ENCODE measurements at places on chromosomes 5 and 9.

GRCh38 chr9:107624234-107624948, 134.8 kb upstream of the KLF4 start:
- no peak for DNase-seq

GRCh38 chr9:137892424-137893191, 15.0 kb downstream of the CACNA1B start:
- no peak for DNase-seq

GRCh38 chr9:3386753-3387152, 139.0 kb downstream of the RFX3 start:
- no peak for DNase-seq

- no peak for DNase-seq
These were observed 31.1 kb downstream of the UHRF2 start for GRCh38 chr9:6444128-6444527.

GRCh38 chr5:133287500-133287899, 235.7 kb downstream of the HSPA4 start:
- peak; percentile 9 for DNase-seq

DNA sequence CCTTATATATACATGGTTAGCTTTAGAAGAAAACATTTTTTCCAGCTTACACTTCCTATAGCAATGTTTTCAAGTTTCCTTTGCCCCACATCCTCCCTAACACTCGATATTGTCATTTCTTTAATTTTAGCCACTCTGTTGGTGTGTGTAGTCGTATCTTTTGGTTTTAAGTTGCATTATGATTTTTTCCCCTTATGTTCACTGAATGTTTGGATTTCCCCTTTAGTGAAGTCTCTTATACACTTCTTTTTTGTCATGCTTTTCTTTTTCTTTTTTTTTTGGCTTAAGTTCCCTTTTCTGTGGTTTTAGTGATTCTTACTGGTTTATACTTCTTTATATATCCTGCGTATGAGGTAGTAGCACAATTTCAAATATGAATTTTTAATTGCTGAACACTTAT, 58.8 kb downstream of the KDM4C start:
- DNase-seq, result no peak

DNA sequence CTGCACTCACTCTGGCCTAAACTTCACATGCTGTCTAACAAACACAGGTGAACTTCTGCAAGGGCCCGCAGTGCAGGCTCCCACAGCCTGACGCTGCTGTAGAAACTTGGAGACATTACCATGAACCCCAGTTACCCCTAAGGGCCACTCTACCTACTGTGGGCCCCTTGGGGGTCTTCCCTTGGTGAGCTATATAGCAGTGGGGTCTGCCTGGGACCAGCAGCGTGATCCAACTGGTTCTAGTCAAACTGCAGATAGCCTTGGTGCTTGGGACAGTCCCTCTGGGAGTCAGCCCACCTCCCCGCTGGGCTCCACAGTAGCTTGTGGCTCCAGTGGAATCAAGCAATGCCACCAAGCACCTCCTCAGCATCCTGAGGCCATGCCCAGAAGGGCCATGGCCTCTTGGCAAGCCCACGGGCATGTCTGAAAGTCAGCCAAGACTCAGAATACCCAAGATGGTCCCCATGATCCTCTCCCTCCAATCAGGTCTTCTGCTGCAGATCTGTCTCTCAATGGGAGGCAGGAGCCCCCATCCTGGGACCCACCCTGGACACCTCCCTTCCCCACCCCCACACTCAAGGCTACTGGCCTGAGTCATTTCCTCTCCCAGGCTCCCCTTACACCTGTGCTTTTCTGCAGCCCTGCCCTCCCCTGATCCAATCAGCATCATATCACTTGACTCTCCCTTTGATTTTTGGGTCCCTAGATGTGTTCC, 230.0 kb upstream of the IRX1 start:
- no peak for DNase-seq

- DNase-seq, result no peak
These were observed 18.5 kb upstream of the SLC12A7 start for GRCh38 chr5:1130218-1130946.

DNA sequence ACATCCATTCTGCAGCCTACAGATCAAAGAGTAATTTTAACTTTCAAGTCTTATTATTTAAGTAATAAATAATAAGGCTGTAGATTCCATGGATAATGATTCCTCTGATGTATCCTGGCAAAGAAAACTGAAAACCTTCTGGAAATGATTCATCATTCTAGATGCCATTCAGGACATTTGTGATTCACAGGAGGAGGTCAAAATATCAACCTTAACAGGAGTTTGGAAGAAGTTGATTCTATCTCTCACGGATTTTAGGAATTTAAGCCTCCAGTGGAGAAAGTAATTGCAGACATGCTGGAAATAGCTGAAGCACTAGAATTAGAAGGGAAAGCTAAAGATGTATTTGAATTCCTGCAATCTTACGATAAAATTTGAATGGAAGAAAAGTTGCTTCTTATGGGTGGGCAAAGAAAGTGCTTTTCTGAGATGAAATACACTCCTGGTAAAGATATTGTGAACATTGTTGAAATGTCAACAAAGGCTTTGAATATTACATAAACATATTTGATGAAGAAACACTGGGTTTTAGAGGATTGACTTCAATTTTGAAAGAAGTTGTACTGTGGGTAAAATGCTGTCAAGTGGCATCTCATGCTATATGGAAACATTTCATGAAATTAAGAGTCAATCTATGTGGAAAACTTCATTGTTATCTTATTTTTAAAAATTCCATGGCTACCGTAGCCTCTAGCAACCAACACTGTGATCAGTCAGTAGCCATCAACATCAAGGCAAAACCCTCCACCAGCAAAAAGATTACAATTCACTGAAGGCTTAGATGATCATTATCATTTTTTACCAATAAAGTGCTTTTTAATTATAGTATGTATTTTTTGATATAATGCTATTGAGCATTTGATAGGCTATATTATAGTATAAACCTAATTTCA, 1141.0 kb downstream of the CDH12 start:
- DNase-seq, result no peak

- no peak for DNase-seq
These were observed 27.7 kb downstream of the NSG2 start for GRCh38 chr5:174073122-174073660.

DNA sequence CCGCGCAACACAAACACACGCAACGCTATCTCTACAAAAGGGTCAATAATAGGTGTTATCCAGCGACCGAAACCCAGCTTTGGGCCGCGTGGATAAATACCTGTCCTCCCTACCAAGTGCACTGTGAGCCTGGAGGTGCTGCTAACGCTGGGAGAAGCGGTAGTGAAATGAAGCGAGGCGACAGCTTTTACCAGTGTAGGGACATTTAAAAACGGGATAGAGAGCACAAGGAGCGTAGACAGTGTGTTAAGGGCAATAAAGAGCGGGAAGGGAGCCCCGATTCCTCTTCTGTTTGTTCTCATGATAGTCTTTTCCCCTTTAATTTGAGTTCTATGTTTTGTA, 421 bp upstream of the DEPDC1B start:
- no peak for DNase-seq

DNA sequence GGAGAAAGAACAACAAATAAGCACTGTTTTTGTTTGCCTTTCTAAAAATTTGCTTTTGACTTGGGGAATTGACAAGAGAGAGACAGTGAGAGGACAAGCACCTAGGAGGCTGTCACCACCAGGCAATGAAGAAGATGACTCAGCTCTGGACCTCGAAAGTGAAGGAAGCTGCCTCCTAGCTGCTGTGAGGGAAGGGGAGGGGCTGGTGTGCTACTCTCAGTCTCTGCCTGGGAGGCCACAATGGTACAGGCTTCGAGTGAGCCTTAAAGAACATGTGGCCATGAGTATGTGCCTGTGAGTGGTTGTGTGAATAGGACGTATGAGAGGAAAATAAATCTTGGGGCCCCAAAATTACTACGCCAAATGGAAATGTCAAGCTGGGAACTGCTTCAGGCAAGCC, 7.1 kb upstream of the PLK2 start:
- DNase-seq, result no peak

DNA sequence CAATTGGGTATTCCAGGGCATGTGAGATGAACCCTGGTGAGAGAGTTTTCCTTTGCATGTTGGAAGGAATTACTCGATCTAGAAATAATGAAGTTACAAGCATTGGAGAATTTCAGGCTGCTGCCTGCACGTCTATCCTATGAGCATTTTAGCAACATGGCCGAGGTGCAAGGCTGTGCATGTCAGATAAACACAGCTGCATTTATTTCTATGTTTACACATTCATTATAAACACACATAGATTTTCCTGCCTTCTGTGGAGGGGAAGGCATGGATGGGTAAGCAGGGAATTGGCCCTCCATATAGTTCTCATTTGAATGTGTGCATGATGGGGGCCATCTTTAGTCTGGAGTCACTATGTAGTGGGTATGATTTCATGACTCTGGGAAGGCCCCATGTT, 42.3 kb downstream of the AOPEP start:
- no peak for DNase-seq

- peak; percentile 81 for DNase-seq
These were observed at the start of gene TESK1 for GRCh38 chr9:35604578-35605350. TESK1 (plus strand) TSS chr9:35605262; CDS start chr9:35605620, 358 bp downstream.

GRCh38 chr5:88952996-88953643, 70.1 kb upstream of the MEF2C start:
- no peak for DNase-seq

- DNase-seq, result no peak
These were observed 152.3 kb downstream of the SNX18 start for GRCh38 chr5:54669845-54670244.

DNA sequence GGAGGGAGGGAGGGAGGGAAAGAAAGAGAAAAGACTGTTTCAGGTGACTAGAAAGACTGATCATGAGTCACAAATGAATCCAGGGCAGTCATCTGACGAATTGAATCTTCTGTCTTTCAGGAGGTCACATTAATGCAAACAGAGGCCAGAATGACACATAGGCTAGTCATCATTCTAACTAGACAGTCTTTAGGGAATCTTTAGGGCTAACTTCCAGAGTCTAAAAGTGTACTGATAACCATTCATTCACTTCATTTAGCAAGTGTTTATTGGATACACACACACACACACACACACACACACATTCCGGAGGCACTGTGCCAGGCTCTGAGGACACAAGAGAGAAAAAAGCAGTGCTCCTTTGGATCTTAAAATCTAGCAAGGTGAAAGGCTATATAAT, 156.7 kb downstream of the EBF1 start:
- DNase-seq, result no peak

- no peak for DNase-seq
These were observed 120.6 kb downstream of the DIRAS2 start for GRCh38 chr9:90521811-90522570.

DNA sequence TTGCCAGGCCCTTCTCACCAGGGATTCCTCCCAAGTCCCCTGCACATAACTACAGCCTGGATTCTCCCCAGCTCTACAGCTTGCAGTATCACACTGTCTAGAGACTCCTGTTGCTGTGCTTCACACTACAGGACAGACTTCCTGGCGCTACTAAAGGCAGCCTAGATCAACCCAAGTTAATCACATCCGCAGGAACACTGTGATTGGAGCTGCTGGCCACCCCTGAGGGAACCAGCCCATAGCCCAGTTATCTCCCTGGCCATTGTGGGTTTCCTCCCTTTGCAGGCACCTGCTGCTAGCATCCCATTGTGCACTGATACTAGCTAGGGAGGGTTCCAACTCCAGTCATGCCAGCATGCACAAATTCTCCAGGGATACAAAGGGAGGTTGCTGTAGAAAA, 53.5 kb downstream of the NLN start:
- DNase-seq, result no peak

DNA sequence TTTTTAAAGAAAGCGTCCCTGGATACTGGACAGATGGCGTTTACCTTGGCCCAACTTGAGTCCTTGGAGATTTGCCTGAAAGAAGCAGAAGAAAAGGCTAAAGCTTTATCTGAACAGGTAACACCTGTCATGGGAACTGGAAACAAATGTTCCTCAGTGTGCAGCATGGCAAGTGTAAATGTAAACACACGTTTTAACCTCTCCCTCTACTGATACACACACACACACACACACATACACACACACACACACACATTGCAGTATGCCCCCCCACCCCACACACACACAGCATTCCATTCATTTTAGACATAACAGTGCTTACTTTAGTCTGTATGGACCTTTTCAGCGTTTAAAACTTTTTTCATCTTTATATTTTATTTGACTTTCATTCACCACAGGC, 51.1 kb downstream of the CCDC192 start:
- no peak for DNase-seq

- no peak for DNase-seq
These were observed 191.0 kb downstream of the ADAMTS6 start for GRCh38 chr5:65290677-65291076.

- DNase-seq, result no peak
These were observed 46.7 kb upstream of the CDKN2AIPNL start for GRCh38 chr5:134458234-134459009.

DNA sequence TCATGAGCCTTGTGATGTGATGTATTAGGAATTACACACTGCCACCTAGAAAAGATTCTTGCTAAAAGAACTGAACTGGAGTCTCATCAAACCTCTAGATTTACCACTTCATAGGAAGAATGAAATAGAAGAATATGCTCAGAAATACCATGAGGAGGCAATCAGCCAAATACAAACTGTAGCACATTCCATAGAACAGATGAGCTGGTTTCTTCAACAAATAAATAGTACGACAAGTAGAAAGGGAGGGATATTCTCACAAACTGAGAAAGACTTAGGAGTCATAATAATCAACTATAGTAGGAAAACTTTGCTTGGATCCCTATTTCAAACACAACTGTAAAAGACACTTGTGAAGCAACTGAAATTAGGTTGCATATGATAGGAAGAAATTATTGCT, 15.4 kb downstream of the PLGRKT start:
- DNase-seq, result no peak

GRCh38 chr5:140673187-140673976, at the start of gene DND1:
DND1 (minus strand) TSS chr5:140673576; CDS start chr5:140673542, 34 bp downstream.
- no peak for DNase-seq

- no peak for DNase-seq
These were observed 52.6 kb upstream of the KLF9 start for GRCh38 chr9:70466976-70467561.

DNA sequence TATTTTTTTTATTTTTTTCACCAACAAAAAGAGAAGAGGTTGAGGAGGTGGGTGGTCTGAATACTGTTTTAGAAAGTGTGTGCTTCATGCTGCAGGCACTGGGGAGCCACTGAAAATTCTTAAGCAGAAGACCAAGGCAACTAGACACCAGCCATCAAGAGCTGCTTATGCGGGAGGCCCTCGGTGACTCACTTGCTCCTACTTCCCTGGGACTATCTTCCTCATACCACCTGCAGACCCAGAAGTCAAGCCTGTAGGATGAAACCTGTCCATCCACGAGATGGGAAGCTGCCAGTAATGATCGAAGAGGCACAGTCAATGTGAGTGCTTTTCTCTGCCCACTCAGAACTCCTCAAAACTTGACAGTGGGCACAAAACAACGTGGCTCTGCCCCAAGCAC, 125.8 kb upstream of the SLC44A1 start:
- no peak for DNase-seq

GRCh38 chr5:175463641-175464040, 14.7 kb upstream of the SFXN1 start:
- DNase-seq, result no peak

DNA sequence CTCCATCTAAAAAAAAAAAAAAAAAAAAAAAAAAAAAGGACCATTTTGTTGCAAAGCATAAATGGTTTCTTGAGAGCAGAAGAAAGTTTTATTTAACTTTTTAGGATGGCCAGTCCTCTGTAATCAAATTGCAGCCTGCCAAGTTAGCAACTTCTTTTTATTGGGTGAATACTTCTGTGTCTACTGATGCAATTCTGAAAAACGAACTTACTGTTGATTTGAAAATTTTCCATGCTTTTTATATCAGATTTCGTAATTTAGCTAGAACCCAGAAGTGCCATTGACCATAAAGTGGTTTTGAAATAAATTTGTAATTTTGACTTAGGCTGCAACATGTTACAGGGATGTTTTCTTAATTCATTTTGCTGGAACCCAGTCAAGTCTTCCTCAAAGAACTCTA, 269.1 kb upstream of the ACTBL2 start:
- DNase-seq, result no peak

GRCh38 chr5:81898403-81898802, 73.4 kb upstream of the ATG10 start:
- no peak for DNase-seq
